ENCODE measurements at places on chromosomes 7 and 10. TPM values are rescaled to one million over a fixed set of nuclear protein-coding genes. Genes with fewer than 3 reads are reported as not detected.

AKR1C4 gene
- total RNA-seq = not detected

MCM10 gene
- 0.22 TPM for total RNA-seq

CALCR gene
- not detected for total RNA-seq

ANLN gene
- 12.9 TPM for total RNA-seq

FRMPD2 gene
- total RNA-seq = not detected

MET gene
- total RNA-seq = 43.0 TPM

GHRHR gene
- total RNA-seq = not detected

C7orf33 gene
- not detected for total RNA-seq

PLPP4 gene
- total RNA-seq = not detected

SPDYE5 gene
- not detected for total RNA-seq

OR13A1 gene
- total RNA-seq = not detected

TMEM248 gene
- 93.2 TPM for total RNA-seq

SPDYE8 gene
- total RNA-seq = not detected

FANK1 gene
- total RNA-seq = 4.2 TPM

WDFY4 gene
- total RNA-seq = 12.6 TPM

MKX gene
- 0.87 TPM for total RNA-seq

ANKRD1 gene
- total RNA-seq = not detected

NPC1L1 gene
- total RNA-seq = 0.44 TPM

CXCL12 gene
- total RNA-seq = 35.0 TPM

PTPRZ1 gene
- 26.4 TPM for total RNA-seq

CDHR3 gene
- total RNA-seq = 12.9 TPM

RBP3 gene
- total RNA-seq = not detected

ASZ1 gene
- not detected for total RNA-seq

NEBL gene
- total RNA-seq = 60.2 TPM

TYSND1 gene
- 21.9 TPM for total RNA-seq

ABCC2 gene
- total RNA-seq = 11.7 TPM

HYAL4 gene
- not detected for total RNA-seq

C10orf143 gene
- total RNA-seq = 2.5 TPM

MYPN gene
- total RNA-seq = not detected

ATRNL1 gene
- total RNA-seq = 3.3 TPM

CTBP2 gene
- 97.9 TPM for total RNA-seq

ZNF746 gene
- total RNA-seq = 33.9 TPM

TUBAL3 gene
- 0.21 TPM for total RNA-seq

NRP1 gene
- 54.8 TPM for total RNA-seq

GDF10 gene
- 10.2 TPM for total RNA-seq

SRRT gene
- total RNA-seq = 92.0 TPM

CAV1 gene
- total RNA-seq = 375 TPM
